ENCODE measurements at places on chromosomes 6 and 20. TPM values are rescaled to one million over a fixed set of nuclear protein-coding genes. Genes with fewer than 3 reads are reported as not detected.

The FIG4 gene
- 8.7 TPM for polyA plus RNA-seq

The EEF1A2 gene
- polyA plus RNA-seq: not detected

The EYA4 gene
- polyA plus RNA-seq: not detected

The GTF2H4 gene
- polyA plus RNA-seq: 5.3 TPM

The SSTR4 gene
- polyA plus RNA-seq: not detected

The ID4 gene
- polyA plus RNA-seq: 29.1 TPM

The BEND6 gene
- polyA plus RNA-seq: 25.1 TPM

The CST2 gene
- polyA plus RNA-seq: 1.6 TPM

The RIMS1 gene
- polyA plus RNA-seq: 1.7 TPM

The ENPP1 gene
- polyA plus RNA-seq: 34.2 TPM

The MEI4 gene
- 0.04 TPM for polyA plus RNA-seq

The ZNF76 gene
- polyA plus RNA-seq: 15.9 TPM

The SCRT2 gene
- polyA plus RNA-seq: not detected

The PPIL6 gene
- 3.5 TPM for polyA plus RNA-seq

The PBX2 gene
- polyA plus RNA-seq: 2.6 TPM

The MRAP2 gene
- polyA plus RNA-seq: 0.96 TPM

The SLCO4A1 gene
- polyA plus RNA-seq: 0.43 TPM

The MCHR2 gene
- not detected for polyA plus RNA-seq

The PTGIS gene
- polyA plus RNA-seq: 114 TPM

The HSD17B8 gene
- 5.6 TPM for polyA plus RNA-seq

The TFEB gene
- 5.5 TPM for polyA plus RNA-seq

The CALHM4 gene
- not detected for polyA plus RNA-seq

The DEF6 gene
- 1.3 TPM for polyA plus RNA-seq

The MYLK2 gene
- not detected for polyA plus RNA-seq

The PI16 gene
- 390 TPM for polyA plus RNA-seq

The AIG1 gene
- 44.7 TPM for polyA plus RNA-seq

The NOX3 gene
- not detected for polyA plus RNA-seq

The C6orf58 gene
- not detected for polyA plus RNA-seq

The SPDEF gene
- polyA plus RNA-seq: not detected

The BPIFB1 gene
- polyA plus RNA-seq: not detected

The MAP3K4 gene
- 8.4 TPM for polyA plus RNA-seq

The EPHA7 gene
- polyA plus RNA-seq: not detected

The B3GAT2 gene
- polyA plus RNA-seq: 0.22 TPM

The UBE2C gene
- 78.4 TPM for polyA plus RNA-seq

The SYNDIG1 gene
- 1.6 TPM for polyA plus RNA-seq

The SLC13A3 gene
- 4.6 TPM for polyA plus RNA-seq

The DAAM2 gene
- 1.8 TPM for polyA plus RNA-seq

The GJE1 gene
- not detected for polyA plus RNA-seq

The MEP1A gene
- polyA plus RNA-seq: not detected
